ENCODE measurements at places on chromosomes 1 and 21. TPM values are rescaled to one million over a fixed set of nuclear protein-coding genes. Genes with fewer than 3 reads are reported as not detected.

DNA sequence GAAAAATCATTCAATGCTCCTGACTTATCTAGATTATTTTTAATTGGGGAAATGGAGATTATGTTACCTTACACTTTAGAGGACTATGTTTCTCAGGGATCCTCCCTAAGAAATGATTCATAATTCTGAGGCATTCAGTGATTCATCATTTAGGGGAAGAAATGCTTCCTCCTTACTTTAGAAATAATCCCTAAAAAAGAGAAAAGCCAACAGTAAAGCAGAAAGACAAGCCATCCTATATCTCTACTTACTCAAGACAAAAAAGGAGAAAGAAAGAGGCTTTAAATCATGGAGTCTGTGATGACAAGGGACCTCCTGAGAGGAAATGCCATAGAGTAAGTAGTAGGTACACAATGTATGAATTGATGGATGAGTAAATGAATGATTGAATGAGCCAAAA is 137.0 kb downstream of the BRINP2 start:
- no peak for DNase-seq

DNA sequence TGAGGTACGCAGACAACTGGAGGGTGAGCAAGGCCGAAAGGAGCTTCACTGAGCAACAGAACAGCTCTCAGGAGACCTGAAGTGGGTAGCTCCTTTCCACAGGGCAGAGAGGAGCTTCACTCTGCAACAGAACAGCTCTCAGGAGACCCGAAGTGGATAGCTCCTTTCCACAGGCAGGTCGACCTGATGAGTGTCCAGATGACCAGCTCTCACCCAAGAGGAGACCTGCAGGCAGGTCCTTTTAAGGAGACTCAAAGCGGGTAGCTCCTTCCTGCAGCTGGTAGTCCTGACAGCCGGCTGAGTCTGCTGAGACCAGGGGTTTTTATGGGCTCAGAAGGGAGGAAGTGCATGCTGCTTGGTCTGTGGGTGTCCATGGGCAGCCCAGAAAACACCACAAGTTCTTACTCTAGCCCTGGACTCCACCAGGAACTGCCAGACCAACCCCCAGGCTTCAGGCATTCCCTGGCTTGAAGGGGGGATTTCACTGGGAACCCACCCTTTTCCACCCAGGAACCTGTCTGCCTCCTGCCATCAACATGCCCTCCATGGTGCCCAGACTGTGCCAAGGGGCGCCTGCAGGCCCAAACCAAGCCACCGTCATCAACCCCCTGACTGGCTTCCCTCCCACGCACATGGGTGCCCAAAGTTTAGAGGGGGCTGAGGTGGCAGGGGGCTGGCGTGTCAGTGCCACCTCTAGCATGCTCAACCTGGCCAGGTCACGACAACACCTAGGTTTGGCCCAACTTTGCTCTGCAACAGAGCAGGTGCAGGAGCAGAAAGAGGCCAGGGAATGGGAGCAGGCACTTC is 43.6 kb downstream of the ZBTB8OS start:
- DNase-seq, result no peak

DNA sequence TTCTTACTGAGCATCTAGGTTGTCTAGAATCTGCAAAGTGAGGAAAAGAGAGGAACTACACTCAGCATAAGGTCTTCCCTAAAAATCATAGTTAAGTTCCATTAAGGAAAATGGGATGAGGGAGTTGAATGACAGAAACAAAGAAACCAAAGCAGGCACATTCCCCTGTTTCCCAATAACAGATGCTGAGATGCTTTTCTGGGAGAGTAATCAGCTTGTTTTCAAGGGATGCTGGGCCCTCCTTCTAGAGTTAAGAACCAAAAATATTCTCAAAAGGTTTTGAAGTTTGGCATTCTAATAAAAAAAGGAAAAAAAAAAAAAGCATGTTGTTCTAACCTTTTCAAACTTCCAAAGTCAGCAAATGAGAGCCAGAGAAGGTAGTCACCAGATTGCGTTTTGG is 105.2 kb upstream of the ZNF648 start:
- no peak for DNase-seq

- DNase-seq, result no peak
Observed at GRCh38 chr1:204420039-204421004, 8.7 kb upstream of the PPP1R15B start.

DNA sequence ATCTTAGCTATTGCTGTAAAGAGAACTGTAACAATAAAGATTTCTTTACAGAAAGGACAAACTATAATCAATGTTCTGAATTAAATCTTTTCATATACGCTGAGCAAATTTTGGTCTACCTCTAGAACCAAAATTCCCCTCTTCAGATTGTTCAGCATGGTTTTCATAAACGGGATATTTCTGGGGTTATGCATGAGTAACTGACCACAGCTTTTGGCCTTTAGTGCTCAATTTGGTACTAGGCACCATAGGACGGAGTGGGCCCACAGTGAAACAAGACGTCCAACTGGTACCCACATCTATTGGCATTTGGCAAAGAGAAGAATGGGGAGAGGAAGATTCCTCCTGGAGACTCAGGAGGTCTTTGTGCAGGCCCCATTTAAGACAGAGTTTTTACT is 184.5 kb downstream of the TGFBR3 start:
- DNase-seq, result no peak

GRCh38 chr1:35361638-35362037 is 93.1 kb downstream of the ZMYM4 start:
- DNase-seq, result no peak

GRCh38 chr1:227415115-227415790 is 97.0 kb upstream of the CDC42BPA start:
- DNase-seq, result no peak

The LCE1F gene
- not detected for total RNA-seq

The OR2M3 gene
- total RNA-seq, result not detected

The NBPF4 gene
- total RNA-seq, result 0.13 TPM

Measured in activated T-cell treated with anti-CD3 and anti-CD28 coated beads, Interleukin-2, amount 50 U/mL, for 4 hours (primary cell).